ENCODE measurements at places on chromosomes 1 and 21. TPM values are rescaled to one million over a fixed set of nuclear protein-coding genes. Genes with fewer than 3 reads are reported as not detected.
A peak's percentile ranks its signal among the peaks of the same experiment; 100 is the strongest.

- peak; percentile 53 for DNase-seq
Measured at GRCh38 chr21:34736116-34736874, 67.5 kb downstream of the CLIC6 start.

GRCh38 chr1:110706621-110707020 lies 31.9 kb upstream of the KCNA3 start:
- no peak for DNase-seq

Gene TPR
- 126 TPM for total RNA-seq

Gene SLC30A10
- not detected for total RNA-seq

Gene LCE2B
- total RNA-seq: not detected

DNA sequence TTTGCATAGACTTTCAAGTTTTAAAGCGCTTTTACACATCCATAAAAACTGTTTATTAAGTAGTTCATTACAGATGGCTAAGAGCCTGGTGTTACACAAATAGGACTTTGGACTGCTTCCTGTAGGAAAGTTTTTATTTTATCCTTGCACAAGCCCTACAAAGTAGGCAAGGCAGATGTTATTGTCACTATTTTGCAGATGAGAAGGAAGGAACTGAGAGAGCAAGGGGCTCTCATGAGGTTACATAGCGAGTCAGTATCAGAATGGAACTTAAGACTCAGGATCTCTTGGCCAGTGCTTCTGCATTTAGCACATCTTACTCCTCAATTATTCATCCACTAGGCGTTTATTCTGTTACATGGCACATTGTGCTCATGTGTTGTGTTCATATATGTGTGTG lies 2.6 kb upstream of the MAPKAPK2 start:
- no peak for DNase-seq

Gene NCAM2
- total RNA-seq: not detected

Gene STUM
- total RNA-seq: 0.56 TPM

DNA sequence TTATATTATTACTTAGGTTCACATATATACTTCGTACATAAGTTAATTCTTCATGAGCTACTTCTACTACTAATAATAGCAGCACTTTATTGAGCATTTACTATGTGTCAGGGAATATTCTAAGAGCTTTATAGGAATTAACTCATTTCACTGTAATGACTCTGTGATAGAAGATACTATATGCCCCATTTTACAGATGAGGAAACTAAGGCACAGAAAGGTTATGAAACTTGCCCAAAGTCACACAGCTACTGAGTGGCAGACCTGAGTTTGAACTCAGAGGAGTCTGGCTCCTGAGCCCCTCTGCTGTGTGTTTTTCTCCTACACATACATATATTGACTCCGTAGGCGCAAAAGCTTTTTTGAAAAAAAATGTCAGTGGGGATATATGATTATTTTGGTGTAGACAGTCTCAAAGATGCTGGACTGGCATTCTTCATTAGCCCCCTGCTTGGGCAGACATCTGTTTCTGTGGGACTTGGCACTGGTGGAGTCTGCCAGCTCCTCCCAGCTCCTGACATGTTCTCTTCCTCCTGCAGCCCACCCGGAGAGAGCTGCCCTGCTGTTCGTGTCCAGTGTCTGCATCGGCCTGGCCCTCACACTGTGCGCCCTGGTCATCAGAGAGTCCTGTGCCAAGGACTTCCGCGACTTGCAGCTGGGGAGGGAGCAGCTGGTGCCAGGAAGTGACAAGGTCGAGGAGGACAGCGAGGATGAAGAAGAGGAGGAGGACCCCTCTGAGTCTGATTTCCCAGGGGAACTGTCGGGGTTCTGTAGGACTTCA lies 70.9 kb downstream of the TCP10L start:
- DNase-seq: no peak

Gene CFAP126
- total RNA-seq: not detected

- peak; percentile 75 for DNase-seq
Measured at GRCh38 chr1:180042988-180043622, 88.5 kb downstream of the CEP350 start.

Gene SMPDL3B
- 2.6 TPM for total RNA-seq

Gene ETV3L
- not detected for total RNA-seq

Gene FLG
- total RNA-seq: 0.12 TPM

DNA sequence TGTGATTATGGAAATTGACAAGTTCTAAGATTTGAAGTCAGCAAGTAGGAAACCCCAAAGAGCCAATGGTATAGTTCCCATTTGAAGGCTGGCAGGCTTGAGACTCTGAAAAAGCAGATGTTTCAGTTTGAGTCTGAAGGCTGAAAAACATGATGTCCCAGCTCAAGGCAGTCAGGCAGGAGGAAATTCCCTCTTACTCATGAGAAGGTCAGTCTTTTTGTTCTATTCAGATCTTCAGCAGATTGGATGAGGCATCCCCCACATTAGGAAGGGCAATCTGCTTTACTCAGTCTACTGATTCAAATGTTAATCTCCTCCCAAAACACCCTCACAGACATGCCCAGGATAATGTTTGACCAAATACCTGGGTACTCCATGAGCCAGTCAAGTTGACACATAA lies 372.5 kb upstream of the ST6GALNAC5 start:
- DNase-seq: no peak

Gene SLC9C2
- total RNA-seq: not detected

Gene CDCA8
- total RNA-seq: 21.8 TPM

Gene KCNC4
- 1.1 TPM for total RNA-seq

GRCh38 chr21:34673006-34673405 lies 4.2 kb downstream of the CLIC6 start:
- DNase-seq: no peak

DNA sequence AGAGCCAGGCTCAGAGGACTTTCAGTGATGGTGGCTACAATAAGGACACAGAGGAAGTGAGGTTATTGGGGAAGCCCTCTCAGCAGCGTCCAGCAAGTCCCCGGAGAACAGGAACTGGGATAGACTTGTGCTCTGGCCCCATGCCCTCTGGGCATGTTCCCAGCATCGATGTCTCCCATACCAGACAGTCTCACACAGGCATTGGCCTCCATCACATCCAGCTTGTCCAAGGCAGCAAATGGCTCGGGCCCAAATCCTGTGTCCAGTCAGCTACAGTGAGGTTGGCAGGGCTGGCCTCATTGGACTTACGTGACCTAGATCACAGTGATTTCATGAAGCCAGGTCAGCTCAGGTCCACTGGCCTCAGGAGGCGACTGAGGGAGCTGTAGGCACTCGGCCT lies 19.6 kb upstream of the TMEM54 start:
- DNase-seq: no peak

DNA sequence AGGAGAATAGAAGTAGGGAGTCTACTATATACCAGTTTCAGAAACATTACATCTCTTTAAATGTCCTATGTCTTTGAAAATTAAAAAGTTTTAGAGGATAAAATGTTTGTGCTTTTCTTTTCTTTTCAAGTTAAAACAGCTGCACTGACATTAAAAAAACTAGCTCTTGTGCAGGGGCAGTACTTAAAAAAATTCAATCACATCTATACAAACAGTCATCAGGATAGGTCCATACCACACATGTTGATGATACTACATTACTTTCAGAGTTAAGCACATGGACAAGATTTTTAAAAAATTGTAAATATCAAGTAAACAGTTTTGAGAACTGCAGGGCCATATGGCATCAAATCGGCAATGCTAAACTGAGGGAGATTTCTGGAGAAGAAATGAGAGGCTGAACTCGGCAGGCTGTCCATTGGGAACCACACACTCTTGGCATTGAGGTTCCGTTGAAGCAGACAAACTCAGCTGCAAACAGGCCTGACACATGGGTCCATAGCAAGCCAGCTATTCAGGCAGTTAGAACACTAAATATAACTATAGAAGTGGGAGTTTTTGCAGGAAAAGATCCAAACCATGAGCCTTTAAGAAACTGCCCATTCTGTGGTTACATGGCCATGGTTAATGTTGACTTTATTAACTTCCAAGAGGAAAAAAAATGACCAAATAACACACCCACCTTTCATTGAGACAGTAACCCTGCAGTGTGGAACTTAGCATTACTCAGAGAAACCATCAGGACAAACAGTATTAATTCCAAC lies 84.5 kb upstream of the BCL10 start:
- peak; percentile 19 for DNase-seq

Gene METTL25B
- 46.0 TPM for total RNA-seq

GRCh38 chr1:175303201-175303707 lies 110.7 kb upstream of the KIAA0040 start:
- DNase-seq: no peak

GRCh38 chr1:64766429-64766828 lies 21.6 kb downstream of the RAVER2 start:
- peak; percentile 44 for DNase-seq

DNA sequence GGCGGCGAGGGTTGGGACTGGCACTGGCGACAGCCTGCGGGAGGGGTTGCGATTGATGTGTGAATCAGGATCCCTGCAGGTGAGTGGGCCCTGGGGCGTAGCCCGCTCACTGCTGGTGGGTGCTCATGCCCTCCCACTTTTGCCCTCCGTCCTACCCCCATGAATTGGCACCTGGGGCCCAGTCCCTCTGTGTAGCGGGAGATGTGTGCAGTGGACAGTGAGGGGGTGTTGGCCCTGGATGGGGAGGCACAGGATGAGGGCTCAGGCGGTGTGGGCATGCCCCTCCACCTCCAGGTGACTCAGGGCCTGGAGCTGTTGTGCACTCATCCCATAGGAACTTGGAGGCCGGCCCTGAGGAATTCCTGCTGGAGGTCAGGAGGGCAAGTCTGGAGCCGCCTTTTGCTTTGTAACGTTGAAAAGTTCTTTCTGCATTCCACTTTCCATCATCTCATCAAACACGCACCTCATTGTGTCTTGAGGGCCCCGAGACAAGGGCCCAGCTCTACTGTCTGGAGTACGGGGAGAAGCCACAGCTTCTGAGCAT lies 3.0 kb downstream of the PEAR1 start:
- peak; percentile 94 for DNase-seq

DNA sequence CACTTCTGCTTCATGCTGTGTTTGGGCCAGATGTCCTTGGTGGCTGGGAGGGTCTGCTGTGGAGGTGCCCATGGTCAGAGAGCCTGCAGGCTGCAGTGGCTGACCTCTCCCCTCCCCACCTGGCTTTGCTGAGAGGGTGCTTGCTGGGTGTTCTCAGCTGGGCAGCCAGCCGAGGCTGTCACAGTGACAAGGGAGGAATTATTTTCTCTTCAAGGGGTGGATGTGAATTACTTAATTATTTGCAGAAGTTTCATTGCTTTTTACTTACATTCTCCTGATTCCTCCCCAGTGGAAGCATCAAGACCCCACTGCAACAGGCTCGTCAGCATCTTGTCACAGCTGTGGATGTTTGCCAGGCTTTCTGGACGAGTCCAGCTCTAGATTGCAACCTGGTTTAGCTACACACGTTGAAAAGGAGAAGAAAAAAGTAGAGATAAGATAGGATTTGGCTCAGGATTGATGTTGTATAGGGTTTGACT lies 70.3 kb downstream of the GALNT2 start:
- no peak for DNase-seq

Gene RORC
- total RNA-seq: 0.40 TPM

DNA sequence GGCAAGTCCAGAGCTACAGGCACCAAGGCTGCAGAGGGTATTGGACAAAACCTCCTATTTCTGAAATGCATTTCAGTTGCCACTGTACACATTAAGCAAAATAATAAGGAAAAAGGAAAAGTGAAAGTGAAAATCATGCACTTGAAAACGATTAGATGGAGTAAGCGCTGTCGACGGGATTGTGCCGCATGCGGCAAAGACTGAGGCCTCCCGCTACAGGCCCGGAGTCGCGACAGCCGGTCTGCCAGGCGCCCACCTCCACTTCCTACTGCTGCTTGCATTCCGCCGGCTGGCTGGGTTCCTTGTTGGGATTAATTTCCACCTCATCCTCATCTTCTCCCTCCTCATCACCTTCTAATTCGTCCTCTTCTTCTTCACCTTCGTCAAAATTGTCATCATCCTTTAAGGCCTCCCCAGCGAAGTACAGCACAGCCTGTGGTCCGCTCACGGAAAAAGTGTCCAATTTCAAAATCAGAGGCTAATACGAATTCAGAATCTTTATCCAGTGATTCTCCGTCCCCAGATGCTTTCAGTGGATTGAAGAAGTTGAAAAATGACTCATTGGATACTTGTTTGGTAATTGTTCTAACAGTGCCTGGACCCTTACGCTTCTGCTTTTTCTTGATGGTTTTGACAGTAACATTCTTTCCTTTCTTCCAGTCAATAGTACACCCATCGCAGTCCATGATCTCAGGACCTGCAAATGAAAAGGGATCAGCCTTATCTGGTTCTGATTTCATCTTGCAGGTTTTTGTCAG lies 38.0 kb downstream of the CD58 start:
- DNase-seq: no peak

Gene CA6
- total RNA-seq: not detected

DNA sequence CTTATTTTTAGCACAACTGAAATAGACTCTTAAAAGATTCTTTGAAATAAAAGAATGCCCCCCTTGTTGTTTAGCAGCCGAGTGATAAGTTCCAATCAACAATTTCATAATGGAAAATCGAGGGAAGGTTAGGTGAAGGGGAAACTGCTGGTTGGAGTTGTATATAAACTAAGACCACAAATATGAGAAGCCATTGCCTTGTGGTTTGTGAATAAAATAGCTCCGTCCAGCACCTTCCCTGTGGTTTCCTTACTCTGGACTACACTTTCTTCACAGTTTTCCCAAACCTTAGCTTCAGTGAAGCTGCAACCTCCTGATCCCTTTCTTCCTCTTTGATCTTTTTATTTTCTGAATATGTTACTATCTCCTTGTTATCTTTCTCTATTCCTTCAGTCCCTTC lies 6.7 kb upstream of the RAB3GAP2 start:
- DNase-seq: no peak

Gene PI4KB
- total RNA-seq: 75.3 TPM

- peak; percentile 8 for DNase-seq
Measured at GRCh38 chr1:194045416-194045815, 859.0 kb upstream of the B3GALT2 start.

DNA sequence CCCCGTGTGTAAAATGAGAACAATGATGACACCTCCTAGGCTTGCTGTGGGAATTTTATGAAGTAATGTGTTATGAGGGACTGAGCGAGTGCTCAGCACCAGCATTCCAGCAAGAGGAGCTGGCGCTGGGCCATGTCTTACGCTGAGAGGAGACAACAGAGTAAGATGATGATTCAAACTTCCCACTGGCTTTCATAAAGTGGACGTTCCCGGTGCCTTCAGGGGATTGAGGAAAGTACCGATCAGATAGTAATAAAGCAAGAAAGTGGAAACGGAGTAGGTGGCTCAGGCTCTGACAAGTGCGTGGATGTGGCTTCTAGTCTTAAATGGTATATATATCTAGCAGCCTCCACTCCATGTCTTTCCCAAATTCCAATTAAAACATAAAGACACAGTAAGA lies 23.8 kb downstream of the EPHA10 start:
- peak; percentile 94 for DNase-seq

DNA sequence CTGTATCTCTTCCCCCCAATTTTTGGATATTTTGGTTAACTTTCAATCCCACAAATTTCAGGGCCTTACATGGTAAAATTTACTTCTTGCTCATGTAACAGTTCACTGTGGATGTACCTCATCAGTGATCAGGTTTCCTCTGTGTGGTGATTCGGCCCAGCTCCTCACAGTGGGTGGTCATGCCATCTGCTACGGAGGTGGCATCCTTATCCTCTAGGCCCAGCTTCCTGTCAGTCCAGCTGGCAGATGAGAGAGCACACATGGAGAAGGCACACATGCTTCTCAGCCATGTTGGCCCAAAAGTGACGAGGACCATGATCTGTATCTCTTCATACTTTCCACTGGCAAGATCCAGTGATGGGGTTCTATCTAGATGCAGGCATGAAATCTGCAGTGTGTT lies 27.2 kb downstream of the PCBP3 start:
- no peak for DNase-seq

Gene FAM177B
- total RNA-seq: not detected
